HFFc6 (cell line): ENCODE measurements at places on chromosomes 13 and 19.

GRCh38 chr13:107231944-107232343 lies 664.0 kb upstream of the ARGLU1 start:
- no peak for DNase-seq

GRCh38 chr19:33293255-33294057 lies 8.9 kb downstream of the CEBPA start:
- DNase-seq, result peak; percentile 84

DNA sequence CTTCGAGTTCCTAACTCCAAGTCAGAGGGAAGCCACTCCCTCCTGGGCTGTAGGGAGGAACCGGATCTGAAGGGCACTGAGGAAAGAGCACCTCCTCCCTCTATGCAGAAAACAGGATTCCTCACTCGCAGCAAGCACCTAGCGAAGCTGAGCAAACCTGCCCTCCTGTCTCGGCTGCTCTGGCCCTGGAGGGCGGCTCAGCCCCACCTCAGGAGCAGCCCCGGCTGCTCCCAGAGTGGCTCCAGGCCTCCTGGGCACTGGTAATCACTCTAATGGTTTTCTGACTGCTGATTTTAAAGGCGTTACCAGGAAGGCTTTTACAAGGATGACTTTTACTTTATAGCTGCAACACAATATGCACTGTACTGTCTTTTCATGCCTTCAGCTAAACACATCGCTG lies 312.5 kb downstream of the TEX29 start:
- no peak for DNase-seq

DNA sequence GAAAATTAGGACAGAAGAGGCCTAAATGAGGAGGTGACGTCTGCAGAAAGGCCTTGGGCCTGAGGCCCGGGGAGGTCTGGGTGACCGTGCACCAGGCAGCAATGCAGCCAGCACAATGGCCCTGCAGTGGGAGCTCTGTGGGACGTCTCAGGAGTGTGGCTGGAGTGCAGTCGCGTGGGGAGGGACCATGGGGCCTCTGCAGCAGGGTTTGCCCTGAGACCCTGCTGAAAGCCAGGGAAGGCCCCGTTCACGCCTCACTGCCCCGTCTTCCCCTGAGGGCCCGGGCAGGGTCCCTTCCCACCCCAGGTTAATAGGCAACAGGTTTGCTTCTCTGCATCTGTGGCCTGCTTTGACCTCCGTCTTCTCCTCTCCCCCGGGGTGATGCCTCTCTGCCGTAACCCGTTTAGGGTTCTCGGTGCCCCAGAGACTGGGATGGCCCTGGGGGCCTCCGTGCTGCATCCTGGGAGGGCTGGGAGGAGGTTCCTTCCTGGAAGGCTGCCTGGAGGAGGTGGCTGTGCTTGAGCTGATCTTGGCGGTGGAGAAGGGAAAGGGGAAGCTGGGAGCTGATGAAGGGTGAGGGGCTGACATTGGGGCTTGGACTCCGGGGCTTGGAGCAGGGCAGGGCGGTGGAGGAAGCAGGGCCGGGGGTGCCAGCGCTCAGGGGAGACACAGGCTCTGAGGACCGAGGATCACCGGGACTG lies 9.7 kb downstream of the PALM start:
- no peak for DNase-seq

DNA sequence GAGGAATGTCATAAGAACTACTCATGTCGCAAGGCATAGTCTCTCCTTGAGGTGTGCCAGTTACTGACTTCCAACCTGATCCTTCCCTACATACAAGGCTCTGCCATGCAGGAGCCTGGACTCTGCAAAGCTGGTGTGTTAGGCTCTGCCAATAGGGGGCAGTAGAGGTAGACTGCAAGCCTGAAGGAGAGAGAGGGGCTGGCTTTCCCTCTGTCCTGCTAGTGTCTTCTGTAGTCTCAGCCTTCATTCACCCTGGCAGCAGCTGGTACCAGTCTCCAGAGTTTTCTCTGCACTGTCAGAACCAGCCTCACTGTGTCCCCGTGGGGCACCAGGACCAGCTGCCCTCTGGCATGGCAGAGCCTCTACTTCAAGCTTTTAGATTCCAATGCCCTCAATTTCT lies 14.5 kb downstream of the SHISA2 start:
- no peak for DNase-seq

DNA sequence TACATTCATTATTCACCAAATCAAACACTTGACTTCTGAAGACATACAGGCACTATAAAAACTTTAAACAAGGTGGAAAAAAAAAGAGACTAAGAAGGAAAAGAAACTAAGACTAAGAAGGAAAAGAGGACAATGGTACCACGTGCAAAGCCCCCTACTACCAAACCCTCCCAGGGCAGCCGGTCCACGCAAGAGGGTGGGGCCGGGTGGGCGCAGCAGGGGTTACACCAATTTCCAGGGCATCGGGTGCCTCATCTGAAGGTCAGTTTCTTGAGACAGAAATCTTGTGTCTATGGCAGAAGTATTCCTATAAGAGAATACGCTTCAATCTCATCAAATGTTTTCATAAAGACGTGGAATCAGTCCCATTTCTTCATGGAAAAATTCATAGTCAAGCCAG lies 131.5 kb downstream of the NUFIP1 start:
- DNase-seq, result no peak

- no peak for DNase-seq
Observed at GRCh38 chr13:39036212-39036611, 1.7 kb downstream of the PROSER1 start.

- DNase-seq, result no peak
Observed at GRCh38 chr19:29804493-29804892, 7.3 kb upstream of the CCNE1 start.

DNA sequence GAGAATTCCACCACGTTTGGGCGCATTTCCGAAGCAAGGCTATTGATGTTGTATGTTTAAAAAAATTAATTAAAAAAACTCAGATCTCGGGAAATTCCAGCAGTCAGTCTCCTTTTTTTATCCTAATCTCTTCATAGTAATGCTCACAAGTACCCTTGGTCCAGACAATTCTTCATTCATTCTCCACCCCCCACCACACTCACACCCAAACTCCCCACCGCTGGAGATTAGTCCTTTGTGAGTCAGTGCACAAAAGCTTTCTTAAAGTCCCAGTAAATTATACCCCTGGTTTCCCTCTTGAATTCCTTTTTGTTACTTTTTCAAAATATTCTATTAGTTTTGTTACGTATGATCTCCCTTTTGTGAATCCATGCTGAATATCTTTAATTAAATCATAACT lies 274.6 kb downstream of the ZNF536 start:
- no peak for DNase-seq

- no peak for DNase-seq
Observed at GRCh38 chr13:18951412-18951811, 230.2 kb downstream of the TUBA3C start.

DNA sequence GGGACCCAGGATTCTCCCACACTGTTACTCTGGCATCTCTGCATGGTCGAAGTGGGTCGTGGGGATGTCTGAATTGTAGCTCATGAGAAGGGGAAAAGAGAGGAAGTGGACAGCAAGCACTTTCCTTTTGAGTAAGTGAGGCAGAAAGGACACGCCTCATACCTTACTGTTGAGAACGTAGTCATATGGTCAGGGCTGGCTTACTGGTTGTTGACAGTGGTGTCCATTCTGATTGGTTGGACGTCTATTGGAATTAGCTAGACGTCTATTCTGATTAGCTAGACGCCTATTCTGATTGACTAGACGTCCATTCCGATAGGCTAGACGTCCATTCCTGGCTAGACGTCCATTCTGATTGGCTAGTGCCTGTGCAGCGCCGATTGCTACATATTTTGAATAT lies 12.4 kb downstream of the GRIN2D start:
- no peak for DNase-seq

GRCh38 chr13:93889430-93889951 lies 590.0 kb downstream of the DCT start:
- no peak for DNase-seq

- no peak for DNase-seq
Observed at GRCh38 chr19:33094436-33095067, 13.6 kb downstream of the GPATCH1 start.

DNA sequence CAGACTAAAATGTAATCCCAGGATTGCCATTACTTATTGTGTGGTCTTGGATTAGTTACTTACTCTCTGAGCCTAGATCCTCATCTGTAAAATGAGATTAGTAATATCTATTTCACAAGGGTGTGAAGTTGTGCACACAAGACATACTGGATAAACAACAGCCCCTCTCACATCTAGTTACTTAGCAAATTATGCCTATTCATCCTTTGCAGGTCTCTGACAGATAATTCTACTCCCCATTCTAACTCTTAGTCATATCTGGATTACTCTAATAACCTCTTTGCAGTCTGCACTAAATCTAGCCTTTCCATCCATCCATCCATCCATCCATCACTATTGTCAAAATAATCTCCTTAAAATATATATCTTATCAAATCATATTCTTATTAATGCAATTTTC lies 12.4 kb downstream of the MTRF1 start:
- no peak for DNase-seq

DNA sequence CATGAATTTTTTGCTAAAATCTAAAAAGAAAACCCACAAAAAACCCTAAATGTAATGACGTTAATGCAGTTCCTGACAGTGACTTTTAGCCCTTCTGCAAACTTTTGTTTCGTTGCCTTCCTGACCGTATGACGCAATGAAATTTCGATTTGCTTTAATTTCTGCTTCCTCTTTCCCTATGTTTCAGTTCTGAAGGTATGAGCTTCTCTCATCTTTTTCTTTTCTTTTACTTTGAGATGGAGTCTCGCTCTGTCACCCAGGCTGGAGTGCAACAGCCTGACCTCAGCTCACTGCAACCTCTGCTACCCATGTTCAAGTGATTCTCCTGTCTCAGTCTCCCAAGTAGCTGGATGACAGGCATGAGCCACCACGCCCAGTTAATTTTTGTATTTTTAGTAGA lies 6.1 kb upstream of the LILRA5 start:
- DNase-seq, result no peak

GRCh38 chr13:67341406-67341805 lies 111.3 kb upstream of the PCDH9 start:
- no peak for DNase-seq

- DNase-seq, result no peak
Observed at GRCh38 chr13:84455143-84455905, 573.0 kb upstream of the SLITRK1 start.

DNA sequence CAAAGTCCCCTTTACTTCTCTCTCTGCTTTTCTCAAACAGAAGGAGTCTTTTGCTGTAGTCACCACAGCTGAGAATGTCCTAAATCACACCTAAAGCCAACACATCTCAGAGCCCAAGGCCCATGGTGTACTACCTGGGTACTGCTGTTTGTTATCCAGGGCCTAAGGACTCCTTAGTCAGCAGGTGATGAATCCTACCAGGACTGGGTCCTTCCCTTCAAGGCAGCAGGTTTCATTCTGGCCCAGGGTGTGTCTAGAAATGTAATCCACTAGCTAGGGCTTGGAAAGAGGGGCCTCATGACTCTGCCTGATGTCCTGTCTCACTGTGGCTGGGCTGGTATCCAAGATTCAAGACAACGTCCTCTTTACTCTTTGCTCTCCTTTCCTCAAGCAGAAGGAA lies 36.2 kb upstream of the ENOX1 start:
- DNase-seq, result no peak

GRCh38 chr19:40603071-40603388 lies 1.9 kb downstream of the LTBP4 start:
- no peak for DNase-seq

DNA sequence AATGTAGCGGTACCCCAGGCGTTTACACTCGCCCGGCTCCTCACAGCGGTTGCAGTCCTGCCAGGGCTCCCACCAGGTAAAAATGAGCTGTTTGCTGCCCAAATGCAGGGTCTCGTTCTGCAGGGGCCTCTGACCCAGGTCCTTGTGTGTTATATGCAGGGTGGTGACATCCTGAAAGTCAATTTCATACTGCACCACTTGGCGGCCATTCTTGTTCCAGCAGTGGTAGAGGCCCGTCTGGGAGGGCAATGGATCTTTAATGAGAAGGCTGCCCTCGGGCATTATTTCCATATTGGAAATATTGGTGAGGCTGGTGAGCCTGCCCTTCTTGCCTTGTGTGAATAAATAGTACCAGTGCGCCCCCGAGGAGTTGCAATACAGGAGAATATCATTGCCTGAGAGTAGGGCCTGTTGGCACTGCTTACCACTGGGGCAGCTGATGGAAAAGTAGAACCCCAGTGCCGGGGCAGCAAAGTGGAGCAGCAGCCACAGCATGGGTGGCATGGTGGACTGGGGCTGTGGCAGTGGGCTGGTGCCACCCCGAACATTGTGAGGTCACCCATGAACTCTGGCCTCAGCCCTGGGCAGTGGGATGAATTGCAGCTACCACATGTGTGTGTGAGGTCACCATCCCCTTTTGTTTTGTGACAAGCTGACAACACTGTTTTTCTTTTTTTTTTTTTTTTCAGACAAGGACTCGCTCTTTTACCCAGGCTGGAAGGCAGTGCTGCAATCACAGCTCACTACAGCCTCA lies at the start of gene FAM187B:
TSS of gene FAM187B (minus strand) at position 563 of the 754 bp plus-strand sequence. CDS start at position 504, 59 bp downstream.
- no peak for DNase-seq

DNA sequence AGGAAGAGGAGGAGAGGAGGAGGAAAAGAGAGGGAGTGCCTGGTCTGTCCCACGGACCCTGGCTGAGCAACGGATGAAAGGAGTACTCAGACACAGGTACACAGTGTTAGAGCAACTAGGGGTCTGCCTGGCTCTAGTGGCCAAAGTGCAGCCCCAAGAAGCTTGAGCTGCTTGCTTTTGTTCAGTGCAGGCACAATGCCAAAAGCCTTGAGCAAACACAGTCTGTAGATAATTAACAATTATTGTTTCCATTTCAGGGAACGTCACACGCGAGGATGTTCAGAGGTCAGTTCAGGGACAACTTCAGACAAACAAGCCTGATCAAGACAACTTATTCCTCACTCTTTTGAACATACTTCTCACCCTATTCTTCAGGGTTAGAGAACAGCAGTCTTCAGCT lies 32.2 kb upstream of the ZNF726 start:
- no peak for DNase-seq
